ENCODE measurements at places on chromosomes 6 and 20. TPM values are rescaled to one million over a fixed set of nuclear protein-coding genes. Genes with fewer than 3 reads are reported as not detected.
A peak's percentile ranks its signal among the peaks of the same experiment; 100 is the strongest.

- H3K4me1 ChIP-seq, result no peaks in the 10 kb centered on the region
- peaks cover 2% of the 10 kb centered on the region for H3K36me3 ChIP-seq
- DNase-seq, result no peak
Measured at GRCh38 chr6:35581633-35582032, 68.9 kb upstream of the TULP1 start.

- no peaks in the 10 kb centered on the region for H3K4me1 ChIP-seq
- peak overlapping the region; percentile 43 for H3K27ac ChIP-seq
- H3K27me3 ChIP-seq, result no peaks in the 10 kb centered on the region
- no peak for DNase-seq
Measured at GRCh38 chr6:92538926-92539325, 880.4 kb downstream of the EPHA7 start.

- peaks cover under 1% of the 10 kb centered on the region for H3K36me3 ChIP-seq
- H3K27me3 ChIP-seq, result peaks cover 38% of the 10 kb centered on the region
- peak within 1 kb of the TSS; percentile 40 for H3K4me3 ChIP-seq
- peaks cover 32% of the 10 kb centered on the region for H3K4me1 ChIP-seq
- peak; percentile 71 for DNase-seq
- peak within 1 kb of the TSS; percentile 76 for H3K27ac ChIP-seq
Measured at GRCh38 chr20:35615667-35616464, at the start of gene SPAG4. TSS of gene SPAG4 (plus strand) at chr20:35615829. CDS start at chr20:35616004, 175 bp downstream.

DNA sequence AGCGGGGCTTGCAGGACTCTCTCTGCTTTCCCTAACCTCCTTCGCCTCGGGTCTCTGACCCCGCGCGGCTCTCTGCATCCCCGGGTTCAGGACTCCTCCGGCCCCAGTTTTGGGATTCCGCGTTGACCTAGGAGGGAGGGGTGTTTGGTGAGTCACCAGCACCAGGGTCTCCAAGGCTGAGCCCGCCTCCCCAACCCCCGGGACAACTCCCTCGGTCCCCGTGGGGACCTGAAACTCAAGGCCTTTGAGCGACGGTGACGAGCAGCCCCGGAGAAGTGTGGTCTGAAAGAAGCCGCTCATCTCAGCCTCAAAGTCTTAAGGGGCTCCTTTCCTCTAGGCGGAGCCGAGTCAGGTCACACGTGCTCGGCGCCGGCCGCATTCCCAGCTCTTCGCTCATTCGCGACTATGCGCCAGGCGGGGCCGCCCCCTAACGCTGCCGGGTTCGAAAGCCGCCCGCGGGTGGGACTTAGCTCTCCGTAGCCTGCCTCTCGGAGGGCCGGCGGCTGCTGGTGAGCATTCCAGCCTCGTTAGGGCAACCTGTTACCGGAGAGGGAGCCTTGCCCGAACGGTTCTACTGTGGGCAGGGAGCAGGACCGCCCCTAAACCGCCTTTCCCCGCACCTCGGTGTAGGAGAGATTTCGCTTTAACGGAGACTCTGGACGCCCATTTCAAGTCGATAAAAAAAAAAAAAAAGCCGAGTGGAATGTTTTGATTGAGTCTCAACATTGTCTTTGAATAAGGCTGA is 3.0 kb upstream of the PRDM13 start:
- no peaks in the 10 kb centered on the region for H3K36me3 ChIP-seq
- DNase-seq, result peak; percentile 71
- H3K27me3 ChIP-seq, result peaks cover 87% of the 10 kb centered on the region
- H3K27ac ChIP-seq, result no peak overlapping the region
- peaks cover 24% of the 10 kb centered on the region for H3K4me1 ChIP-seq

DNA sequence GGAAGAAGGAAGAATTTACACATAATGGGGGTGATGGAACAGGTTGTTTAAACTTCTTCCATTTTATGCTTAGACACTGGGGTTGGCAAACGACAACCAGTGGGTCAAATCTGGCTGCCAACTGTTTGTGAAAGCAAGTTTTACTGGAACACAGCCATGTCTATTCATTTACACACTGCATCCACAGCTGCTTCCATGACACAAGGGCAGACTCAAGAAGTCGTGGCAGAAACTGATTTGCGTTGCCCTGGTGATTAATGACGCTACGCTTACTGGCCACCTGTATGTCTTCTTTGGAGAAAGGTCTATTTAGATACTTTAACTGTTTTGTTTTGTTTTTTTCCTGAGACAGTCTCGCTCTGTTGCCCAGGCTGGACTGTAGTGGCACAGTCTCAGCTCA is 19.0 kb downstream of the CTCFL start:
- no peak overlapping the region for H3K27ac ChIP-seq
- H3K27me3 ChIP-seq, result peaks cover 2% of the 10 kb centered on the region

- peaks cover 4% of the 10 kb centered on the region for H3K4me1 ChIP-seq
- DNase-seq, result no peak
- no peaks in the 10 kb centered on the region for H3K27me3 ChIP-seq
- no peak overlapping the region for H3K4me3 ChIP-seq
- H3K27ac ChIP-seq, result no peak overlapping the region
Measured at GRCh38 chr6:135531954-135532490, 34.5 kb upstream of the AHI1 start.

DNA sequence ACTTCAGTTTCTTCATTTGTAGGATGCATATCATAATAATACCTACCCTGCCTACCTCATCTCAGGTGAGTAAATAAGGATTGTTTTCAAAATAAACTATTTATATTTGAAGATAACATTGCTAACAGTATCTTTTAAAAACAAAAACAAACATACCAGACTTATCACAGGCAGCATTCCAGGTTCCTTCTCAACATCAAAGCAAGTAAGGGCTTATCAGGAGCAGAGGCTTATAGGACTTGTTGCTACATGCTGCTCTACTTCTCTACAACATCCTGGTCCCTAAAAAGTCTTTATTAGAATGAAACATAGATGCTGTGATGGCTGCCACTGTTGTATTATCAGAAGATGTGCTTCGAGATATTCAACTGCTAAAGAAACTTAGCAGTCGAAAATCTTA is 149.2 kb upstream of the PRDM1 start:
- no peaks in the 10 kb centered on the region for H3K36me3 ChIP-seq
- no peak overlapping the region for H3K4me3 ChIP-seq
- no peaks in the 10 kb centered on the region for H3K4me1 ChIP-seq
- DNase-seq, result no peak
- no peak overlapping the region for H3K27ac ChIP-seq

DNA sequence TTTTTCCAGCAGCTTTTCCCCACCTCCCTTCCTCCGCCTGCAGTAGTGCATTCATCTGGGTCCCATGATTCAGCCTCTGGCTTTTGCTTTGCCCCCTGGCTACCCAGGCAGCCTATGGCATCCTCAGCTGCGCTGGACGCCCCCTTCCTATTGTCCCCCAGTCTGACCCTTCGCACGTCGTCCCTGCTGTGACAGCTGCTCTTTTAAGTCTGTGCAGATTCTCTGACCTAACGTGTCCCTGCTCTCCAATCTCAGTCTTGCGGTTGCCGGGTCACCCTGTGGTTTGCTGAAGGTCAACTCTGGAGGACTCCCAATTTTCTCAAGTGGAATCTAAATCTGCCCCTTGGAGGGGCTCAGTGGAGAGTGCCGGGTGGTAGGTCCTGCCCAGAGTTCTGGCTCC is 294.3 kb downstream of the CDC5L start:
- no peak for DNase-seq
- no peaks in the 10 kb centered on the region for H3K36me3 ChIP-seq
- no peak overlapping the region for H3K27ac ChIP-seq
- H3K4me3 ChIP-seq, result no peak overlapping the region
- H3K4me1 ChIP-seq, result no peaks in the 10 kb centered on the region
- H3K27me3 ChIP-seq, result peaks cover 5% of the 10 kb centered on the region

DNA sequence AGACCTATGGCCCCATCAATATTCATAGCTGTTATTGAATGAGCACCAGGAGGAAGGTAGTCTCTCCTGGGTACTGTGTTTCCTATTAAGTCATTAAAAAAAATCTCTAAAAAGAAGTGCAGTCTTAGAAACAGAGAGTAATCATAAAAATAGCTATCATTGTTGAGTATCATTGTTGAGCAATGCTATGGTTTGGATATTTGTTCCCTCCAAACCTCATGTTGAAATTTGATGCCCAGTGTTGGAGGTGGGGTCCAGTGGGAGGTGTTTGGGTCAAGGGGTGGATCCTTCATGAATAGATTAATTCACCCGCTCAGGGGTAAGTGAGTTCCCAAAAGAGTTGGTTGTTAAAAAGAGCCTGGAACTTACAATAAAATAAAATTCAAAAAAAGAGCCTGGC is 88.1 kb upstream of the IYD start:
- peaks cover 12% of the 10 kb centered on the region for H3K4me1 ChIP-seq
- no peak for DNase-seq
- no peaks in the 10 kb centered on the region for H3K36me3 ChIP-seq

DNA sequence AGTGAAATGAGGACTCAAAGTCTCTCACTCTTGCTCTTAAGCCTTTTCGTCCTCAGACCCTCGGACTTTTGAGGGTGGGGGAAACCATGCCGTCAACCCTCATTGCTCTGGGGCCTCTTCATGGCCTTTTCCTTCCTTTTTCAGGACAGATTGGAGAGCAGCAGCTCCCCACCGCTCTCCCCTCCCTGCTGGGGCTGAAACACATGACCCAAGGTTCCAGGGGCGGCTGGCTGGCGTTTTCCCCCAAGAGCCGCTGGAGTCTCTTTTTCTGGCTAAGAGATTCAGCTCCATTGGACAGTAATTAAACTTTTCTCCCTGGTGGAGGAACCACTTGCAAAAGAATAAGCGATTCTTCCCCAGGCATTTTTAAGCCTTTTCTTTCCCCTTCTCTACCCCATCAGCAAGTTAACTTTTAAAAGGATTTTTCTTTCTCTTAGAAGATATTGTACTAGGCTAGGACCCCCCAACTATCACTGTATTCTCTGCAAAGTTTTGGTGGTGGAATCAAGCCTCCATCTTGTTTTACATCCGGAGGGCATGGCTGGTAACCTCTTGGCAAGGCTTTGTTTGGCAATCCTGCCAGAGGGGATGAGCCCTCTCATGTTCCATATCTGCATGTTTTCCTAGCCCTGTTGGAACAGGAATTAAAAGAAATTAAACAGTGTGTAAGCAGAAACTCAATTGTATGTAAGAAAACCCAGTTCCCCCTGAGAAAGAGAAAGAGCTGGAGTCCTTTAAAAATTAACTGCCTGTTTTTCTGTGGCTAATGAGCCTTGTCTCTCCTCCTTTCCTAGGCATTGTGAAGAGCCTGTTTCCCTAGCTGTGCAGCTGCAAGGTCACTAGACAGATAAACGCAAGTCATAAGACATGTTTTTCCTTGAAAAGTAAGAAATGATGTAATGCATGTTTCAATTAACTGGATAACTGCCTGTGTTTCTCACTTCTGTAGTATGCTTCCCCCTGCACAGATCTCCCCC is 100.8 kb upstream of the GPR6 start:
- H3K27ac ChIP-seq, result no peak overlapping the region
- H3K27me3 ChIP-seq, result peaks cover 2% of the 10 kb centered on the region
- H3K4me3 ChIP-seq, result no peak overlapping the region
- no peaks in the 10 kb centered on the region for H3K4me1 ChIP-seq

The LHFPL5 gene
- total RNA-seq, result not detected

The MAFB gene
- 6.3 TPM for total RNA-seq

The ABHD12 gene
- total RNA-seq, result 14.3 TPM

The EEF1E1 gene
- 24.4 TPM for total RNA-seq

The HAO1 gene
- not detected for total RNA-seq

The COL12A1 gene
- 658 TPM for total RNA-seq

The KCNQ2 gene
- total RNA-seq, result 2.9 TPM

The ZNF334 gene
- total RNA-seq, result 8.5 TPM

Measured in muscle of leg (tissue), 16 donors.